Brain microvascular endothelial cell (primary cell): ENCODE measurements at places on chromosomes 16 and 17.

DNA sequence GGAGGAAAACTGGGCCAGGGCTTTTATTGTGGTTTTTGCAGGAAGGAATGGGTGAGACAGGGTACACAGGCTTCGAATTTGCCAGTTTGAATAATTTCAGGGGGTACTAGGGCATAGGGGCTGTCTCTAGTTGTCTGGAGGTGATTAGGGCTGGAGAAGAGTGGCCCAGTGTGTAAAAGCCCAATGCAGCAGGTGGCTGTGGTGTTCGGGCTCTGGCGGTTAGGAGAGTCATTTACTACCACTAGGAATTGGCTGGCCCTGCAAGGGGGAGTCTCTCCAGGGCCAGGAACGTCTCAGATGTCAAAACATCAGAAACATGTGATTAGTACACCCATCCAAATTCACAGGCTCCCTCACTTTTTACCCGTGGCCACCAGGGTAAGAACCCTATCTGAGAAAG is 50.3 kb downstream of the GINS3 start:
- DNase-seq = no peak

- peak; percentile 20 for DNase-seq
Observed at GRCh38 chr17:51298508-51299371, 38.4 kb downstream of the UTP18 start.

DNA sequence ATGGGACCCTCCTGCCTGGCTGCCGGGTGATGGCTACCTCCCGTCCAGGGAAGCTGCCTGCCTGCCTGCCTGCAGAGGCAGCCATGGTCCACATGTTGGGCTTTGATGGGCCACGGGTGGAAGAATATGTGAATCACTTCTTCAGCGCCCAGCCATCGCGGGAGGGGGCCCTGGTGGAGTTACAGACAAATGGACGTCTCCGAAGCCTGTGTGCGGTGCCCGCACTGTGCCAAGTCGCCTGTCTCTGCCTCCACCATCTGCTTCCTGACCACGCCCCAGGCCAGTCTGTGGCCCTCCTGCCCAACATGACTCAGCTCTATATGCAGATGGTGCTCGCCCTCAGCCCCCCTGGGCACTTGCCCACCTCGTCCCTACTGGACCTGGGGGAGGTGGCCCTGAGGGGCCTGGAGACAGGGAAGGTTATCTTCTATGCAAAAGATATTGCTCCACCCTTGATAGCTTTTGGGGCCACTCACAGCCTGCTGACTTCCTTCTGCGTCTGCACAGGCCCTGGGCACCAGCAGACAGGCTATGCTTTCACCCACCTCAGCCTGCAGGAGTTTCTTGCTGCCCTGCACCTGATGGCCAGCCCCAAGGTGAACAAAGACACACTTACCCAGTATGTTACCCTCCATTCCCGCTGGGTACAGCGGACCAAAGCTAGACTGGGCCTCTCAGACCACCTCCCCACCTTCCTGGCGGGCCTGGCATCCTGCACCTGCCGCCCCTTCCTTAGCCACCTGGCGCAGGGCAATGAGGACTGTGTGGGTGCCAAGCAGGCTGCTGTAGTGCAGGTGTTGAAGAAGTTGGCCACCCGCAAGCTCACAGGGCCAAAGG is 36.8 kb downstream of the NLRC5 start:
- DNase-seq = no peak

DNA sequence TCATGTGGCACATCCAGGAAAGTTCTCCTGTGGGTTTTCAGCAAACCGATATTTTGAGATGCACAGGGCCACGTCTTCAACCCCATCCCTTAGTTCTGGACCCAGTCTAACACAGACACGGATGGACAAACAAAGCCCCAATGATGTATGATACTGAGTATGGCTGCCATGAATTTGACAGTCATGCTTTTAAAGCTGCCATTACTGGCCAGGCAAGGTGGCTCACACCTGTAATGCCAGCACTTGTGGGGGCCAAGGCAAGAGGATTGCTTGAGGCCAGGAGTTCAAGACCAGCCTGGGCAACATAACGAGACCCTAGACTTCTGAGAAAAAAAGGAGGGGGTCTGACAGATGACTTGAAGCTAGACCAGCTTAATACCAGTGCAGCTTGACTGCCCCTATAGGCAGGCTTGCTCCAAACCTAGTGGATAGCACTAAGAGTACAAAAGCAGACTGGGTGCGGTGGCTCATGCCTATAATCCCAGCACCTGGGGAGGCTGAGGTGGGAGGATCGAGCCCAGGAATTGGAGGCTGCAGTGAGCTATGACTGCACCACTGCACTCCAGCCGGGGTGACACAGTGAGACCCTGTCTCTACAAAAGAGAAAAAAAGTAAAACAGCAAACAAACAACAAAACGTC is 10.8 kb upstream of the ZNF629 start:
- no peak for DNase-seq

GRCh38 chr17:16463358-16464302 is 28.4 kb downstream of the LRRC75A start:
- no peak for DNase-seq

DNA sequence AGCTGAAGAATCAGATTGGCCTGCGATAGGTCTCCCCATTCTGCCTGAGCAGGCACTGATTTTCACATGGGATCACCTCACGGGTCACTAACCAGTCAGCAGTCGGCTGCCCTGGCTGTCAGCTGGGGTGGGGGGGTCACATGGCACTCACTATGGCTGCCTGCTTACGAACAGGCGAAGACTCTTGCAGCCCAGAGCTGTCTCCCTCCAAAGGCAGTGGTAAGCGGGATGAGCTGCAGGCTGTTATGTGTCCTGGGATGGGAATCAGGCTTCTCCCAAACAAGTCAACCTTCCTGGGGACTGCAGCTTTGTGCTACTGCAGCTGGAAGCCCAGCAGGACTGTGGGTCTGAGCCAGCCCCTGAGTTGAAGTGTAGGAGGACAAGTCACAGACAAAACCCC is 29.0 kb upstream of the ADORA2B start:
- DNase-seq = no peak

GRCh38 chr17:876272-876671 is 94.1 kb downstream of the MRM3 start:
- no peak for DNase-seq

GRCh38 chr16:17334096-17334495 is 136.7 kb downstream of the XYLT1 start:
- no peak for DNase-seq

GRCh38 chr17:17119106-17119505 is 76.8 kb downstream of the MPRIP start:
- no peak for DNase-seq

GRCh38 chr16:9489835-9490467 is 398.5 kb downstream of the HAPSTR1 start:
- no peak for DNase-seq

DNA sequence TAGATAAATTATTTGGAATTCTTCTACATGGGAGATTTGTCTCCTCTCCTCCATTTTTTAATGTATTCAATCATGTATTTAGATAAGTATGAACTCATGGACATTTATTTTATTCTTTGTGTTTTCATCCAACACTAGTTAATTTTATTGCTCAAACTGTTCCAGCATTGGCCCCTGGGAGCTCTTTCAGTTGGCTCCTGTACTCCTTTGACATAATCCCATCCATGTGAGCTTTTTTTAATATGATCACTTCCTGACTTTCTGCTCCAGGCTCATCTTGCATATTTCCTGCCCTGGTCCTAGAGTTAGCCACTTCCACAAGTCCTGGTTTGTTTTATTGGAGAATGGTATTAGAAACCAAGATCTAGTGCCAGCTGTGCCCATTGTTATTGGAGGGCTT is 419.0 kb upstream of the CDH11 start:
- DNase-seq = no peak

DNA sequence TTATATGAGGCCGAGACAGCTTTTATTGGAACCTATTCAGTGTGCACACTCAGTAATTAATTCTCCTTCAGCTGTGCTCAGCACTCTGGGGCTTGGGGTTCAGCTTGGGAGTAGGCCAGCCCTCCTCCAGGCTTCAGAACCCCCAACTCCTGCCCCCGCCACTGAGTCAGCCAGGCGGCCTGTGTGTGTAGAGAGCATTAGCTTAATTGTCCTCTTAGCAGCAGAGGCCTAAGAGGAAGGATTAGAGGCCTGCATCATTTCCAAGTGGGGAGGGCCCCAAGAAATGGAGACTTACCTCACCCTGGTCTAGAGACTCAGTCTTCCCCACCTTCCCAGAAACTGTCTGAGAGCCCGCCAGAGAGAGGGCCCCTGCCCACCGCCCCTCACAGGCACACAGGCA is 772 bp downstream of the PRSS53 start:
- DNase-seq = no peak

GRCh38 chr16:85584267-85584666 is 28.9 kb upstream of the GSE1 start:
- DNase-seq = no peak

- DNase-seq = peak; percentile 17
Observed at GRCh38 chr16:84501077-84501735, 3.3 kb downstream of the MEAK7 start.

DNA sequence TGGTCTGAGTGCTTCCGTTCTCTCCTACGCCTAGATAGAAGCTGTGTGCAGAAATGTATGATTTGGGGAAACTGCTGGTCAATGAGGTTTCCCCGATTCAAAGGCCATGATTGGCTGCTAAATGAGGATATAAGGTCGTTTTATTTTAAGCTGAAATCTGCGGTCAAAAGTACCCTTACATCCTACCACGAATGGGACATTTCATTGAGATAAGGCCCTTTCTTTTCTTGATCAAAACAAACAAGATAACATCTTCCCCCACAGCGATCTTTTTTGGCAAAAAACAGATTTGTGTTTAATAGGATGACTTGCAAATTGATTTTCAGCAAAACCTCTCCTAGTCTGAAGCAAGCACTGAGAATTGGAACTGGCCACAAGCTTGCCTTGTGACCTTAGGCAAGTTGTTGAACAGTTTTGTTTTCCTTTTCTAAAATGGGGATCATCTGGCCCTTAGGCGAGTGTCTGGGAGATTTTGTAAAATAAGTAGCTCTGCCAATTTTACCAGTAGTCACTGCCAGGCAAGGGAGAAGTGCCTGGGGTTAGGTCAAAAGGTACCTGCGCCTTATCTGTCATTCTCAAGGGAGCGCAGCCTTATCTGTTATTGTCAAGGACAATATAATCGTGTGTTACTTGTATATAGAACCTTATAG is 635 bp downstream of the SCPEP1 start:
- DNase-seq = no peak

- DNase-seq = no peak
Observed at GRCh38 chr17:60065136-60065535, 13.6 kb downstream of the HEATR6 start.

DNA sequence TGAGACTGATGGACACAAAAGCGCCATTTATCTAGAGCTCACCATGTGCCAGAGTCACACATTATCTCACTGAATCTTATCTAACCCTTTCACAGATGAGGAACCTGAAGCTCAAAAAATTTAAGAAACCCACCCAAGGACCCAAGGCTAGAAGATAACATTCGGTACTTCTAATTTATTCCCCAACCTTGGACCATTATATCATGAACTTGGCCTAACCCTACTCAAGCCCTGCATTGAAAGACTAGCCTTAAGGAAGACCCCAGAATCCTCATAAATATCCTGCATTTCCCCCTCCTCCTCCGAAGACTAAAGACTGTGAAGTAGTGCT is 548 bp upstream of the DYNC1LI2 start:
- DNase-seq = no peak

DNA sequence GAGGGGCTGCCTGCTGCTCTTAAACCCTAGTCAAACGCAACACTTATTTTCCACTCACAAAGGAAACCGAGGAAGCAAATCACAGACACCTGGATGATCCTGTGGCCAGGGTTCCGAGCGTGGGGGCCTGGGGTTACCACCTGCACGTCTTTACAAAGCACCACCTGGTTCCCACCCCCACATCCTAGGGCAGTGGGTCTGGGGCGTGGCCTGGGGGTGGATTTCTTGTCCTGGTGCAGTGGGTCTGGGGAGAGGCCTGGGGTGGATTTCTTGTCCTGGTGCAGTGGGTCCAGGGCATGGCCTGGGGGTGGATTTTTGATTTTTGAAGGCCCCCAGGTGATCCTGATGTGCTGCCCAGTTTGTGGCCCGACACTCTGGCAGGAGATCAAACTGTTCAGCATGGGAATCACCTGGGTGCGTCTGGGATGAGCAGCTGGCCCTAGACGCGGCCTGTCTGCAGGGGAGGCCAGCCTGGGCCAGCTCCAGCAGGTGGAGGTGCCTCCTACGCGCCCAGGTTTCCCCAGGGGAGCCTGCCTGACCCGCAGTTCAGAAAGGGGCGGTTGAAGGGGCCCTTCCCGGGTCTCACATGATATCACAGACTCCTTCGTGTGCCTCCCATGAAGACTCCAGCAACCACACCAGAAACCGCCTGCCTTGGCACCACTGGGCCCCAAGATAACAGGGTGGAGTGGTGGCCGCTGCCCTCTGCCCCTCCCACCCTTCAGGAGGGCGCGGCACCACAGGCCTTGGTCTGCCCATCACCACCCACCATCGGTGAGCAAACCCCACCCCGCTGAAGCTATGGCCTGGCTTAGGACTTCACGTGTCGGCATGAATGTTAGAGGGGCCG is 6.3 kb downstream of the HAGH start:
- no peak for DNase-seq

DNA sequence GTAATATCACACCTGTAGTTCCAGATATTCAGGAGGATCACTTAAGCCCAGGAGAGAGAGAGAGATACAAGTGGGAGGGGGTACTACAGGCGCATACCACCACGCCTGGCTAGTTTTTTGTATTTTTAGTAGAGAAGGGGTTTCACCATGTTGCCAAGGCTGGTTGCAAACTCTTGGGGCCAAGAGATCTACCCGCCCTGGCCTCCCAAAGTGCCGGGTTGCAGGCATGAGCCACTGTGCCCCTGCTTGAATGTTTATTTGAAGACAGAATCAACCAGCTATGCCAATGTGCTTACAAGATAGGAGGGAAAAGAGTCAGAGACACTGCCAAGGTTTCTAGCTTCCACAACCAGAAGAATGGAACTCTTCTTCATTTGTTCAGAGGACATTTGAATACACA is 87.8 kb downstream of the STH start:
- no peak for DNase-seq

DNA sequence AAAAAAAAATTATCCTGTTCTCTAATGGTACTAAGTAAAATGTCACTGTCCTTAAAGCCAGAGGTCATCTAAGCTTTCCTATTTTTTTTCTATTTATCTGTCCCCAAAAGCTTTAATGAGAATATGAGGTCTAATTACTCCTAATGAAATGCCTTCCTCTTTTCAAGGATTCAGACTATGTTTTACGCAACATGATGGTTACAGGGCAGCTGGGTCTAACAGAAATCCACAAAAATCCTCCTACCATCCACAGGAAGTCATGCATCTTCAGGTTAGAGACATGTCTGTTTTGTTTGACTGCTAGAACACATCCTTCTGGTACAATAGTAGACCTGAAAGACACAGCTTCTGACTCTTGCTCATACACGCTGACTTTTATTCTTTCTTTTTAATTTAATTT is 29.7 kb upstream of the NSRP1 start:
- DNase-seq = no peak

GRCh38 chr17:35555691-35556090 is 4.9 kb downstream of the SLFN14 start:
- no peak for DNase-seq

DNA sequence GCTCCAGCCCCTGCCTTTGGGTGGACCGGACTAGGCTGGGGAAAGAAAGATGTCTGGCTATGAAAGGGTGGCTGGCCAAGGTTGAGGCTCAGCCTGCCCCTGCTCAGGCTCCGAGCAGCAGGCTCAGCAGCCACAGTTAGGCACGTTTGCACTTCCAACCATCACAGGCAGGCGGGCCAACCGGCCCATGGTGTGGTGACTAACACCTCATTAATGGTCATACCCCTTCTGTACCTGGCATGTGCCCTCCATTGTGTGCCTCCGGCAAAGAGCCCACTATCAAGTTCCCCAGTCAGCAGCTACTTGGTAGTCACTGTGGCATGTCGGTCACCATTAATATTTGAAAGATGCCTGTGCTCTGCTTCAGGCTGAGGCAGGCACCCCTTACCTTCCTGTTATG is 6.7 kb downstream of the TBC1D24 start:
- DNase-seq = no peak
